Cortex of kidney (tissue), 1 donor: ENCODE measurements at places on chromosomes 16 and 17.

GRCh38 chr17:9356488-9356911, 219.1 kb downstream of the STX8 start:
- DNase-seq = no peak

DNA sequence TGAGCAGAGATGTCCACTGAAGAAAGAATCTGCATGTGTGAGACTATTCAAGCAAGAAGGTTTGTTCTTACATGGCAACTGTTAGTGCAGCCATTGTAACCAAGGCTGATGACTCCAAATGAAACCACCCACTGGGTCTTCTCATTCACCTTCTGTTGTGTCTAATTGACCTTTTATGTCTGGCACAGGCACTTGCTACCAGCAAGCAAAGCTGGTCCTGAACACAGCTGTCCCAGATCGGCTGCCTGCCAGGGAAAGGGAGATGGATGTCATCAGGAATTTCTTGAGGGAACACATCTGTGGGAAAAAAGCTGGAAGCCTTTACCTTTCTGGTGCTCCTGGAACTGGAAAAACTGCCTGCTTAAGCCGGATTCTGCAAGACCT, 3.6 kb downstream of the CDC6 start:
- no peak for DNase-seq

GRCh38 chr17:32021615-32021955, 14.4 kb downstream of the LRRC37B start:
- no peak for DNase-seq

GRCh38 chr17:77572851-77573250, 385.7 kb upstream of the TNRC6C start:
- no peak for DNase-seq

DNA sequence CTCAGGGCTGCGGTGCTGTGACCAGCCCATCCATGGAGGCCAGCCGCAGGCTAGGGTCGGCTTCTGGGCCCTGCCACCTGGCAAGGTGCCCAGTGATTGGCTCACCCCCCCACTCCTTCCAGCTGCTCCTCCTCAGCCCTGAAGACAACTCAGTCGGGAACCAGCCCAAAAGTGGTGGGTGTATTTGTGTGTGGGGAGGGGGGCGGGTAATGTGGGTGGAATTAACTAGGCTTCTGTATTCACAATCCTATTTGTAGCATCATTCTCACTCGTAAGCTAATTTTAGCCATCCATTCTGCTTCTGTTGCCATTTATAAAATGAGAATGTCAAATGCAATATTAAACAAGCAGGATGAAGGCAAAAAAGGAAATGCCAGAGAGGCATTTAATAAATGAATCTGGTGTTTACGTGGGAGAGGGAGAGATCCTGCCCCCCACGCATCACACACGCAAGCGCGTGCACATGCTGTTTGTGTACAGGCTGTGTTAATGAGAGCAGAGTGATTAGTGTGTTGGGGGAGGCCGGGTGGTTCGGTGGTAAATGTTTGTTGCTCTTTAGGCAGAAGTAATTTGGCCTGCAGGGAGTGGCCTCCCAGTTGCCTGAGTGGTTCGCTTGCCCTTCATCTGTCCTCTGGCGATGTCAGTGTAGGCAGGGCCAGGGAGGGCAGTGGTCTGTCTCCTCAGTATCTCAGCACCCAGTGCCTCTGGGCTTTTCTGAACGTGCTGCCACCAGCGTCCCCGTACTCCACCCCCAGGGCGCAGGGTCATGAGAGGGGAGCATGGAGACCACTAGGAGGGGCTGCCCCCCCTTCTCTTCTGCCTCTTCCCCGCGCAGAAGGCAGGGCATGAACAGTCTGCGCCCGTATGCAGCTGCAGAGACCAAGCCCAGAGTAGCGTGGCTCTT, 140.1 kb downstream of the CCDC182 start:
- DNase-seq = no peak

- no peak for DNase-seq
These were observed 26.5 kb downstream of the GJD3 start for GRCh38 chr17:40338058-40338457.

- no peak for DNase-seq
These were observed 4.1 kb upstream of the TMEM11 start for GRCh38 chr17:21218101-21218500.

DNA sequence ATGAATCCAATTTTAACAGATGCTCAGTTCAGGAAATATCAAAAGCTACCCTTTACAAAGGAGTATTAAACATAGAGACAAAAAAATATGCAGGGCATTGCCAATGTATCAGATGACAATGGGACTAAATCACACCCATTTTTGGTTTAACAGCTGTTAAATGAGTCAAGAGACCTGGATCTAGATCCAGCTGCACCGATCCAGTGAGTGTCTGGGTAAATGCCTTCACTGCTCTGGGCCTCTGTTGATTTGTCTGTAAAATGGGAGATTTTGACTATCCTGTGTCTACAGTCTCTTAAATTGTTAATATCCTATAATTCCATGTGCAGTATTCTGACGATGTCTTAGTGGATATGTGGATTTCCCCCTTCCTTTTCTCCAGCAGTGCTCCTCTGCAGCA, 16.4 kb downstream of the KRT23 start:
- DNase-seq = no peak

- no peak for DNase-seq
These were observed 195.1 kb downstream of the CDRT15L2 start for GRCh38 chr17:20774472-20775135.

DNA sequence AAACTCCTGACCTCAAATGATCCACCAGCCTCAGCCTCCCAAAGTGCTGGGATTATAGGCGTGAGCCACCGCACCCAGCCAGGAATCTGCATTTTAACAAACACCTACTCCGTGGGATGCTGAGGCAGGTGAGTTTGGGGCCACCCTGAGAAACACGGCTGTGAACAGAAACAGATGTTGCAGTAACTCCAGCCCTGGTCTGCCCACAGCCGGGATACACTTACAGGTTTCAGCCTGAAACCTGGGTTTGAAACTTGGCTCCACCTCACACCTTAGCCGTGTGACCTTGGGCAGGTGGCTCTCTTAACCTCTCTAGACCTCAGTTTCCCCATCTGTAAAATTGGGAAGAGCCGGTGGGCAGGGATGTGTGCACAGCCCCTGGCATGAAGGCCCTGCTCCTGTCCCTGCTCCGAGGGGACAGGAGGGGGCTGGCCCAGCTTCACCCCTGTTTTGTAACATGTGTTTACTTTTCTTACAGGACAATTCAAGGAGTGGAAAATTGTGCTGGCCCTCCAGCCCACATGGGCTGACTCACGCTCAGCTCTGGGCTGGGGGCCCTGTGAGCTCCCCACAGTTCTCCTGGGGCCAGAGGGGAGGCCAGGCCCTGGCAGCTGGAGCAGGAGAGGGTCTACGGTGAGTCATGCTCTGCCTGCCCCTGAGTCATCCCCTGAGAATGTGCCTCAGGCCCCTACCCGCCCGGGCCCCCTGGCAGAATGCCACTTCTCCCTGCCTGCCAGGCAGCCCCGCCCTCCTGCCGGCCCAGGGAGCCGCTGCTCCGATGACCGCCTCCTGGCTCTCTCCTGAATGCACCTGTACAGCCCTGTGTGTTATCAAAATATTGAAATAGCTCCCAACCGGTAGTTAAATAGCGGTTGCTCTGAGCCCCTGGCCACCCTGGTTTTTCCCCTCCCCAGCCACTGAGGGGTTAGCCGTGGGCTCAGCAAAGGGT, 7.7 kb upstream of the PPL start:
- no peak for DNase-seq

DNA sequence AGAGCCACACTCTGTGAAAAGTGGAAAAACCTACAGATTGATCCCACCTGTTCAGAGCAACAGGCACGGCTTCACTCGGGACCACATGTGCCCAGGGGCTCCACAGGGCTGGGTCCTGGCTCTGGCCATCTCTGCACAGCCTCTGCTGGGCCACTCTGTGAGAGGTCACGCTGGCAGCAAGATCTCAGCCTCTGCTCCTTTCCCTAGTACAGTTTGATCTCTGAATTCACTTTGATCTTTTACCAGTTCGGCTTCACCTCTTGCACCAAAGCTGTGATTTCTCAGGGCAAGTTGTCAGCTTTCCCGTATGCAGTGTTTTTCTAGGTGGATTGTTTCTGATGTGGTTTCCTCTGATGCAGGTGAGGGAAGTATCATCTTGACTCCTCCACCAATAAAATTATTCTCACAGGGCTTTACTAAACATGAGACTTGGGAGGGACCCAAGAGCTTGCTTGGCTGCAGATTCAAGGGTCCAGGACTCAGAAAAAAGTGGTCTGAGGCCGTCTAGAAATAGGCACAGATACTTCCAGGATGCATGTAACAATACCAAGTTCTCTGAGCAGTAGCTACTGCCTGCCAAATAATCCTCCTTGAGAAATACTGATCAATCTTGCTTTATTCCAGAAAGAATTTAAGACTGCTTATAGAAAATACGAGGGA, 24.0 kb upstream of the ALDH3A1 start:
- DNase-seq = no peak

GRCh38 chr16:30745082-30745481, 3.1 kb upstream of the PHKG2 start:
- DNase-seq = no peak

DNA sequence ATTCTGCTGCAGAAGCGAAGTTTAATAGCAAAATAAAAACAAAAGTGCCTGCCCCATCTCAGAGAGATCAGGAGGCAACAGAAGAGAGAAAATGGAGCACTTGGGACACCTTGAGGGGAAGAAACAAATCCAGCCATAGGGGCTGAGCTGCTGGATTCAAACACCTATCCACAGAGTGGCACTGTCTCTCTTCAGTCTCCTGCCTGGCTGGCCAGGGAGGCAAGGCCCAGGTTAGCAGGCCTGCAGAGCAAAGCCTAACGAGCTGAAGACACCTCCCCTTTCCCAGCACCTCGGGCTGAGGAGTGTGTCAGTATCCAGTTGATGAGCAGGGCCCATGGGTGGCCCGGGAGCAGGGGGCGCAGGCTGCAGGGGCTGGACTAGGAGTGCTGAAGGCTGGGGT, 8.8 kb upstream of the KRT31 start:
- DNase-seq = no peak

GRCh38 chr16:12092544-12092921, 116.0 kb downstream of the SNX29 start:
- DNase-seq = no peak

DNA sequence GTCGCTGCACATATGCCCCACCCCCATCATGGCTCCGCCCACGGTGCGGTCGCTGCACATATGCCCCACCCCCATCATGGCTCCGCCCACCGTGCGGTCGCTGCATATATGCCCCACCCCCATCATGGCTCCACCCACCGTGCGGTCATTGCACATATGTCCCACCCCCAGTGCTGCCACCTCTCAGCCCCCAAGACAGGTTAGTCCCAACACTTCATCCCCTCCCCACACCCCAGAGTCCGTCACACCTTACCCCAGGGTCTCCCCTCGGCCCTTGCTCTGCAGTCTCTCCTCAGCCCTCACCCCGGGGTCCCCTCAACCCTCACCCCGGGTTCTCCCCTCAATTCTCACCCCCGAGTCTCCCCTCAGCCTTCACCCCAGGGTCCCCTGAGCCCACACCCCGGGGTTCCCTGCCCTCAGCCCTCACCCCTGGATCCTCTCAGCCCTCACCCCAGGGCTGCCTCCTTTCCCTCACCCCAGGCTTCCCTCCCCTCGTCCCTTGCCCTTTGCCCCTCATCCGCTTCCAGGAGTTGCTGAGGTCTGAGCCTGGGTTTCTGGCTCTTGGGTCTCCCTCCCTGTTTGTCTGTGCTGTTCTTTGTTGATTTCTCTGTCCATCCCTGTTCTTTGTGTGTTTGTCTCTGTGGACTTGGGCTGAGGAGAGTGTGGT, 25.6 kb downstream of the TPSG1 start:
- no peak for DNase-seq

GRCh38 chr17:79843816-79844800, 4.9 kb upstream of the CBX4 start:
- no peak for DNase-seq
